ENCODE measurements at places on chromosomes 4 and X.

- no peak for DNase-seq
Observed at GRCh38 chr4:111675746-111676145, 469.5 kb upstream of the FAM241A start.

DNA sequence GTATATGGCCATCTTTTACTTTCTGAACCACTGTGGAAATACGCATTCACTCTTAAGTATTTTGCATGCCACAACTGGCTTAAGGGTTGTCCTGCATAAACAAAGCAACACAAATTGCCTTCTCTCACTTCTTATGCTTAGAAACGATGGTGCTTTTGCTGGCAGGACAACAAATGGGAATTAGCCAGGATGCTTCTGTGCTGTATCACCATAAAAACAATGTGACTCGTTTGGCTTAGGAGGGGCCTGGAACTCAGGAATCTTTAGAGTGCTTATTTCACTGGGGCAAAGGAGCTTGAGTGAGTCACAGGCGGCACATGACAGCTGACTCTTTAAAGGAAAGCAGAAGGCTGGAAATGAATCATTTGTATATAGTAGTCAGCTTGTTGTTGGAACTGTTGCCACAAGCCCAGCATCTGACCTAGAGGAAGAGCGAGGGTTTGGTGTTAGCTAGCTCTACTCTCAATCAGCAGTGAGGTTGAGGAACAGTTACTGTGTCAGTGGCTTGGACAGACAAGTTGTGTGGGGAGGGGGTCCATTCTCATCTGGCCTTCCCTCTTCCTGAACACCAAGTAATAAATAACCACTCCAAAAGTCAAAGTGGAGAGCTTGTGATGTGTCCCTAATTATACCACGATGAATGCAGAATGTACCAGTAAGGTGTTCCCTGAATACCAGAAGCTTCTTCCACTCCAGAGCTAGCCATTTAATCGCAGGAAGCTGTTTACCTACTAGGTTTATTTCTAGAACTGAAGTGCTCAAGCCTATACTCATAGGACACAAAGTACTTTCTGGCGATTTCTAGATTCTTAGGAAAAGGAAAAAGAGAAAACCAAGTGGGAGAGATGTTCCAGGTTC lies 293.1 kb downstream of the CAMK2D start:
- DNase-seq: peak; percentile 14

DNA sequence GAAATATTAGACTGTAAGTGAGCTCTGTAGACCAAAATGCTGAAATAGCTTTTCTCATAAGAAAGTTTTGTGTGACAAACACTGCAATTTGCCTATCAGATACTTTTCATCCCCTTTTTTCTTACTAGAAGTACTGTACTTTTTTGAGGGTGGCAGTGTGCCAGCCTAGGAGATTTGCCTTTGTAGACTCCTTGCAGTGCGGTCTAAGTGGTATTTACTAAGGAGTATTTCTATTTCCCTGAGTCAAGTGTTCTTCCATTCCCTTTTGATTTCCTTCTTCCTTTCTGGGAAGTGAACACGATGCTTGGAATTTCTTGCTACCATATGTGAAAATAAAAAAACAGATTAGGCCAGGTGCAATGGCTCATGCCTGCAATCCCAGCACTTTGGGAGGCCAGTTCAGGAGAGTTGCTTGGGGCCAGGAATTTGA lies 34.6 kb downstream of the PDLIM5 start:
- DNase-seq: no peak

DNA sequence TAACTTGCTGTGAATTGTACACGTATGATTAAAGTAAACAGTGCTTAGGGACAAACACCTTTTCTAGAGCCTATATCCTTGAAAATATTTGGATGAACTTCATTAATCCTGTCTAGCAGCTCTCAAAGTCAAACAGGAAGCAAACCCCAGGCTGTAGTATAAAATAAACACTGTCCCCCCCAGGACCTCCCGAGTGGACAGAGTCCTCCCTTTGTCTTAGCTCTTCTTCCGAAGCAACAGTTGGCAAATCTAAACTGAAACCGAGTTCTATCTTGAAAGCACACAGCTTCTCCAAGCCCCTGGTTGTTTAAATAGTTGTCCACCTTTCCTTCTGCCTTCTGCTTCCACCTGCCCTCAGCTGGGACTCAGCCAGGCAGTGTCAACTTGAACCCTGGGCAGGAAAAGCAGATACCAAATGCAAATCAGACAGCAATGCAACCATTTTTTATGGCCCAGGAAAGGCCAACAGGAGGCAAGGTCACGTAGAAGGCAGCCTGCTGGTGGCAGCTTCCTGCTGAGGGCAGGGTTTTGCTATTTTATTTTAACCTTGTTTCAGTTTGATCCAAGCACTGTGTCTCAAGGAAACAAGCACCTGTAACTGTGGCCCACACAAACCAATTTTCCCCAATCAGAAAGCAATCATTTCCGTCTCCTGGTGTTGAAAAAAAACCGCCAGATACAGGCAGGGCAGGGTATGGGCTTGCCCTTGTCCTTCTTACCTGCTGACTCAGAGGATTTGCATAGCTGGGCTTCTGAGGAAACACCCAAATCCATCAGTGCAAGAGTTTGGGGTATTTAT lies 110.3 kb upstream of the KIT start:
- no peak for DNase-seq

GRCh38 chrX:49186125-49187027 lies at the start of gene PRICKLE3:
PRICKLE3 (minus strand) TSS chrX:49186373; CDS start chrX:49186297, 76 bp downstream.
- peak; percentile 71 for DNase-seq

GRCh38 chrX:57313583-57314215 lies 27.2 kb downstream of the FAAH2 start:
- no peak for DNase-seq

GRCh38 chrX:69289046-69289792 lies 124.0 kb upstream of the PJA1 start:
- DNase-seq: no peak

DNA sequence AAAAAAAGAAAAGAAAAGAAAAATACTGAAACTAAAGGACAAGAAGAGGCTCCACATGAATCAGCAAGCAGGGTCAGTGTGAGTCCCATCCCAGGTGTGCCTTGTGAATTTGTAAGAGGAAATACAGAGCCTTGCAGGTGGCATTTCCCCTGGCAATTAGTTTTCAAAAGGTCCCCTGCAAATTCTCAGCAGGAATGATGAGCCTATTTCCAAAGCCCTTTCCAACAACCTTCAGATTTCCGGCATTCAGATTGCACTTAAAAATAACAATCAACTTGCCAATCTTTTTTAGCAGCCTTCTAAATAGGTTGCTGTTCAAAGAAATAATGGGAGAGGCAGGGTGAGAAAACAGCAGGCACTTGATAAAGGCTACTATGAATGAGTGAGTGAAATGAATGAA lies 66.4 kb upstream of the OR13H1 start:
- DNase-seq: no peak

- no peak for DNase-seq
Observed at GRCh38 chr4:38740303-38740702, 42.5 kb downstream of the TLR10 start.

DNA sequence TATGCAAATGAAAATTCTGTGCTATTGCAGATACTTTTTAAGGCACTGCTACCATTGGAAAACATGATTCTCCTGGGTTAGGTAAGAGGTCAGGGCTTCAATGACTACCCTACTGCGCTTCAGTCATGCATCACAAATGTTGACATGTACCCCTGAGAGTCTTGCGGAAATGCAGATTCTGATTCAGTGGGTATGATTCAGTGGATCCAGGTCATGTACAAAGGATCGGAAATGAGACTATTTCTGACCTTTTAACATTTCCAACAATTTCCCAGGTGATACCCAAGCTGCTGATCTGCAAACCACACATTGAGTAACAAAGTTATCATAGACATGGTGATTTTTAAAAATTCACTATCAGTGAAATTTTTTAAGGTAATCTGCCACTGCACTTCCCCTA lies 62.6 kb downstream of the DDX53 start:
- no peak for DNase-seq

DNA sequence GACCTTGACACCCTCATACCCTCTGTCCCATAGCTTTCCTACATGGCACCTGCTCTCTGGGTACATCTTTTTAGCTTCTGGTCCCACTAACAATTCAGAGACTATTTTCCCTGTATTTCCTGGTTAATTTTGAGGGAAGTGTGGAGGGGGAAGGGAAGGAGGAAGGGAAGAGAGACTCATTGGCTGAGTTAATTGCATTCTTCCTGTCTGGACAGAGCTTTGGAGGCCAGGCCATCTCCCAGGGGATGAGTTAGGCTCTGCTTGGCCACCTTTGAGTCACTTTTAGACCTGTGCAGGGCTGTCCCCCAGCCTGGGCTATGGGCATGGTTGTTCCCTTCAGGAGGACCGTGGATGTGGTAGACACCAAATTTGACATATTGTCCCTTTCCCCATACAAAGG lies 167.9 kb upstream of the PGRMC2 start:
- DNase-seq: no peak

DNA sequence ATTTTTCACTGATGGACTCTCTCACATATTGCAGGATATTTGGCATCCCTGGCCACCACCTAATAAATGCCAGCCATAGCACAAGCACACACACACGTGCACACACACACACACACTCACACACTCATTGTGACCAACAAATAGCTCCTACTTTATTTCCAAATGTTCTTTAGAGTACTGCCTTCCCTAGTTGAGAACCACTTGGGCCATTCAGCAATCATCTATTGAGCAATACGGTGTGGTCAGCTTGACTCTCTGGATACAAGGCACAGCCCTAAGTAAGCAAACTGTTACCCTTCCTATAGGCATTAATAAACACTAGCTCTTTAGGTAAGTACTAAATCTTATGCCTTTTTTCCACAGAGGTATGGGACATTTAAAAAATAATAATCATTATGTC lies 21.1 kb downstream of the CORIN start:
- DNase-seq: no peak

- no peak for DNase-seq
Observed at GRCh38 chr4:11805842-11806241, 377.1 kb upstream of the HS3ST1 start.

GRCh38 chrX:155148724-155149537 lies 67.3 kb upstream of the VBP1 start:
- DNase-seq: peak; percentile 2

DNA sequence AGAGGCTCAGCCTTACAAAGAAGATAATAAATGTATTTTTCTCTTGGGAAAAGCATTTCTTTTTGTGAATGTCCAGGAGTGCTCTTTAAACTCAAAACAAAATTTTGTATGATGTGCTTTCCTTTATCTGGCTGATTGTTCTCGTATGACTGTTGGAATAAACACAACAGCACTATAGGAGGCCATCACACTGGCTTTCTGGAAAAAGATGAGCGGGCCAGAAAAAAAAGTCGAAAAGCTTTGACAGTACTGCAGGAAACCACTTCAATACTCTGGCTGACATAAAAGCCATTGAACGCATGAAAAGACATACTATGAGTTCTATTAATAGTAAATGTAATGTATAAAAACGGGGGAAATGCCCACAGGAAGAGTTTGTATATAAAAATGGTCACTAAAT lies 64.7 kb upstream of the CTSO start:
- DNase-seq: no peak

- no peak for DNase-seq
Observed at GRCh38 chrX:139454743-139455142, 75.8 kb upstream of the F9 start.

- DNase-seq: no peak
Observed at GRCh38 chrX:9459186-9459748, 5.6 kb upstream of the TBL1X start.

GRCh38 chr4:119765951-119766350 lies 137.3 kb upstream of the PDE5A start:
- DNase-seq: no peak

DNA sequence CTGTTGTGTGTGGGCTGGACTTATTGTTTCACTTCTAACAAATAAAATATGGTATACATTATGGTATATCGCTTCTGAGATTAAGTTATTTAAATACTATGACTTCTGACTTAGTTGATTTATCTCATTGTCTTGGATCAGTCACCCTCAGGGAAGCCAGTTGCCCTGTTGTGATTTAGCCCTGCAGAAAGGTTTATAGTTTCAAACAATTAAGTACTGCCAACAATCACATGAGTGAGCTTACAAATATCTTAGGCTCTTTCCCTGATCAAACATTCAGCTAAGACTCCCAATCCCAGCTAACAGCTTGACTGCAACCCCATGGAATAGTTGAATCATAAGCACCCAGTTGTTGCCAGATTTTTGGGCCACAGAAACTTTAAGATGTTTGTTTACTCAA lies 85.4 kb downstream of the MAGEC1 start:
- no peak for DNase-seq

DNA sequence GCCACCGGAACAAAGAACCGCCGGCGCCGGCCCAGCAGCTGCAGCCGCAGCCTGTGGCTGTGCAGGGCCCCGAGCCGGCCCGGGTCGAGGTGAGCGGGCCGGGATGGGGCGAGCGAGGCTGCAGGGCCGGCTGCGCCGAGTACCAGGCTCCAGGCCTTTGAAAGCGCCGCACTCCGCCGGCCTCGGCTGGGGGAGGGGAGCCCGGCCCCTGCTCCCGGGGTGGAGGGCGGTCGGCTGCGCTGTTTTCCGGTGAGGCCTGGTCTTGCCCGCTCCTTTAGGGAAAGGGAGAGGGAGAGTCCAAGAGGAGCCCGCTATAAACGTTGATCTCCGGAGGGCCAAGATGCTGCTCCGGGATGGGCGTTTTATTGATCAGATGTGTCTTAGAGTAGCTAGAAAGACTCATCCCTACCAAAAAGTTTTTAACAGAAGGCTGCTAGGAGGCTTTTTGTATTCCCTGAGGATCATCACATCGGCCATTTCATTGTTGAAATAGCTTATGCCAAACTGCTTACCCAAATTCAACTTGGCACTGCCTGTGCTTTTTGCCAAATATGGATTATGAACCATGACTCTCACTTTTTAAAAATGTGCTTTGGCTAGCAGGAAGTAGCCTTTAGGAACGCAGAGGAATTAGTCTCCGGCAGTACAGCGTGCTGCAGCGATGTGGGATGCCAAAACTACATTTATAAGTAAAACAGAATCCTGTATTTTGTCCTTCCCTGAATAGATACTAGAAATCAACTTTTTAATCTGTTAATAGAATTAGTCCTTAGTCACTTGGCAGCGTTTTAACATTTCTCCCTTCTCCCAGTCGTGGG lies 760 bp downstream of the TMEM165 start:
- DNase-seq: peak; percentile 31

GRCh38 chr4:6267573-6267972 lies 2.1 kb upstream of the WFS1 start:
- no peak for DNase-seq

- DNase-seq: no peak
Observed at GRCh38 chrX:94204524-94204923, 530.5 kb downstream of the FAM133A start.

DNA sequence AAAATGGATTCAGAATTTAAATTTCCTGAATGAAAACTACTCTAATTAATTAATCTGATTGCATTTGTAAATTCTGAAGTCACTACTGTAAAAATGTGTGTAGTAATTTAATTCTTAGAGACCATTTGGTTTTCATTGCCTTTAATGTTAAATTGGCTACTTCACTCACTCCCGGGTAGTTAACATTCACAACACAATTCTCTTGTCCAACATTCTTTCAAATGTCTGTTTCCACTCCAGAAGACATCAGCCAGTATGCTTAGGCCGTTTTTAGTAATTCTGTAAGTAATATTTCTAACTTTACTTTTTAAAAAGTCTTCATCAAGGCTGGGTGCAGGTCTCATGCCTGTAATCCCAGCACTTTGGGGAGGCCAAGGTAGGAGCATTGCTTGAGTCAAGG lies 21.3 kb upstream of the USP46 start:
- no peak for DNase-seq

GRCh38 chrX:40521868-40522450 lies 58.8 kb upstream of the ATP6AP2 start:
- no peak for DNase-seq

Measured in stimulated activated CD4-positive, alpha-beta T cell treated with anti-CD3 and anti-CD28 coated beads, Interleukin-4, amount 100 ng/mL, for 4 hours (primary cell).